AG04449 (cell line): ENCODE measurements at places on chromosomes 2 and 18.

- no peak for DNase-seq
Observed at GRCh38 chr18:41829647-41830516, 125.2 kb upstream of the PIK3C3 start.

DNA sequence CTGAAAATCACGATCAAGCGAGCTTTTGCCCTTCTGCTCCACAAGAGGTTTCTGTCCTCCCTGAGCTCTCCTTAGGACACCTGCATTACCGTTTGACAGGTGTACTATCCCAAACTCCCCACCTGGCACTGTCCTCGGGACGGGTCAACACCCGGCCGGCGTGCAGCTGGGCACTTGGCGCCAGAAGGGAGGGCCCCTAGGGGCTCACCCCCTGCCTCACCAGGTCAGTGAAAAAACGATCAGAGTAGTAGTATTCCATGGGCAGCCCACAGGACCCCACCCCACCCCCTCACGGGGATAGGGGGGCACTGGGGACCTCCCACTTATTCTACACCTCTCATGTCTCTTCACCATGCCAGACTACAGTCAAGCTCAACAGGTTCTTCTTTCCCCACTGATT, 117.6 kb upstream of the ANKRD30BL start:
- DNase-seq, result no peak

DNA sequence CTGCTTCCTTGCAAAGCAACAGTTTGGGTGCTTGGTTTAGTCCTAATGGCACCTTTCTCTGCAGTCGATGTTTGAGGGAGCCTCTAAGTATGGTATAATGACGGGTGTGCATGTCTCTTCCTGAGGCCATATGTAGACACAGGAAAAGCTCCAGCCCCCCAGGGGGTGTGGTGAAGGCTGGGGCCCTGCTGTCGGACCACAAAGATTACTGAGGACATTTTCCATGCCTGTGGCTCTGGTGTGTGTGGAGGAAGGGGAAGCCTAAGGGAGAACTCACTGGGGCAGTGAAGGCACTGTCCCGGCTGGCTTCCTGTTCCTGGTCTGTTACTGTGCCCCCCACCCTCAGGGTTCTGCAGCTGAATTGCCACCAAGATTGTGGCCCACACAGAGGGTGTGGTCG, 187.1 kb downstream of the FHOD3 start:
- DNase-seq, result no peak

DNA sequence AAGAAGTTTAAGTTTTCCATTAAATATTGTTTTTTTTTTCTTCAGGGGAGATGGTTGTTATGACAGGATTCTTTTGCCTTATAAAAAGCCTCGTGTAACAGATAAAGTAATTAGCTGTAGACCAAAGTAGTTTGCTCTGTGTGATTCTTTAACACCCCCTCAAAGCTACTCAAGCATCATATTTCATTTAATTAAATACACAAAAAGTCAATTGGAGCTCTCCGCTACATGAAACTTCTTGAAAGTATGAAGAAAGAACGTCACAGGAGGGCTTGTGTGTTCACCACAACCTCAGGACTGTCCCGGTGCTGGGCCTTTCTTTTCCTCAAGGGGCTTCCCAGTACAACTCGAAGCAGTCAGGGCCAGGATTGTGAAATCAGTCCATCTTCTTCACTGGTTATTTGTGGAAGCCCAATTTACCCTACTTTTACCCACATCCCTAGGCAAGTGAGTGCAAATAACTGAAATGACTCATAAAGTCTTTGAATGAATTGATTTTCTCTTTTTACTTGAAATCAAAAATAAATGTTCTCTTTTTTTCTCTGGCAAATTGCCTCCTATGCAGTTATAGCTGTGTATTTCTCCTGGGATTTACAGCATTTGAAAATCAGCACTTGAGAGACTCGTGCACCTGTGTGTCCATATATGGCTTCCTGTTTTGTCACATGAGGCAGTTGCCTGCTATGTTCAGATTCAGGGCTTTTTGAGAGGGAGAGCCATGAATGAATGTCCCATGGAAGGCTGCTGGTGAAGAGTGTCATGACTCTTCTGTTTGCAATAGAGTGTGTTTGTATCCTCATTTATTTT, 48.6 kb downstream of the LINC00305 start:
- no peak for DNase-seq
